ENCODE measurements at places on chromosomes 7 and 10.

GRCh38 chr10:80204677-80205476 lies 460 bp downstream of the ANXA11 start:
- DNase-seq = no peak
- no peaks in the 10 kb centered on the region for H3K27me3 ChIP-seq

DNA sequence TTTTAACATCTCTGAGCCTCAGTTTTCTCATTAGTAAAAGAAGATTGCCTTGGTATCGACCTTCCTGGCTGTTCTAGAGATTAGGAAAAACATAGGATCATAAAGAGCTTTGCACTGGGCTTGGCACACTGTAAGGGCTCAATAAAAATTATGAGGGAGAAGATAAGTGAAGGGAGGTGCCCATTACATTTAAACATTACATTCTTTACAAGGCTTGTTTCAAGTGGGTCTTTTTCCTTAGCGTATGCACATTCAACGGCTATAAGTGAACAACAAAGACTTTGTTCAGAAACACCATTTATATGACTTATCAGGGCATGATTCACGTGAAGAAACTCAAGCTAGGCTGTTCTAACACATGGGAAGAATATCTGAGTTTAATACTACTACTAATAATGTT lies 351.9 kb upstream of the NPVF start:
- H3K4me3 ChIP-seq = no peak overlapping the region
- H3K27me3 ChIP-seq = no peaks in the 10 kb centered on the region
- H3K4me1 ChIP-seq = no peaks in the 10 kb centered on the region

GRCh38 chr10:23063973-23064812 lies 31.2 kb upstream of the MSRB2 start:
- no peaks in the 10 kb centered on the region for H3K36me3 ChIP-seq
- H3K4me3 ChIP-seq = no peak overlapping the region
- peaks cover 4% of the 10 kb centered on the region for H3K27me3 ChIP-seq
- no peak for DNase-seq
- no peaks in the 10 kb centered on the region for H3K4me1 ChIP-seq

GRCh38 chr10:99279626-99280111 lies 44.0 kb upstream of the HPSE2 start:
- no peaks in the 10 kb centered on the region for H3K4me1 ChIP-seq
- DNase-seq = no peak
- H3K4me3 ChIP-seq = no peak overlapping the region
- H3K27ac ChIP-seq = no peak overlapping the region

- H3K4me3 ChIP-seq = no peak overlapping the region
- H3K36me3 ChIP-seq = no peaks in the 10 kb centered on the region
- no peak overlapping the region for H3K27ac ChIP-seq
- H3K27me3 ChIP-seq = peaks cover 45% of the 10 kb centered on the region
- peaks cover 15% of the 10 kb centered on the region for H3K4me1 ChIP-seq
Measured at GRCh38 chr10:132788831-132789219, 2.9 kb upstream of the NKX6-2 start.

DNA sequence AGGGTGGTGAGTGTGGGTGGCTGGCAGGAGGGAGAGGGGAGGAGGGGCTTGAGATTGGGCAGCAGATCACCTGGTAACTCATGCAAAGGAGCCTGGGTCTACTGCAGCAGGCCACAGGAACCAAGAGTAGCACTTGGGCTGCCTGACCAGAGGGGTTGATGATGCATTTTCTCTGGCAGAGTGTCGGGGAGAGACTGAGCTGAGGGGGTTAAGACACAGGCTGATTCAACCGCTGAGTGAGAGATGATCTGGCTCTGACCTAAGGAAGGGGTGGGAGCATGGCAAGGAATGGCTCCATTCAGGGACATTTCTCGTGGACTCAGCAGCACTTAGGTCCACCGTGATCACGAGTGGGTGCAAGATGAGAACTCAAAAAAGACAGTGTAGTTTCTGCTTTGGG lies 115.5 kb upstream of the STK17A start:
- H3K27ac ChIP-seq = no peak overlapping the region
- no peaks in the 10 kb centered on the region for H3K4me1 ChIP-seq
- no peaks in the 10 kb centered on the region for H3K36me3 ChIP-seq
- no peak overlapping the region for H3K4me3 ChIP-seq
- H3K27me3 ChIP-seq = peaks cover 2% of the 10 kb centered on the region

DNA sequence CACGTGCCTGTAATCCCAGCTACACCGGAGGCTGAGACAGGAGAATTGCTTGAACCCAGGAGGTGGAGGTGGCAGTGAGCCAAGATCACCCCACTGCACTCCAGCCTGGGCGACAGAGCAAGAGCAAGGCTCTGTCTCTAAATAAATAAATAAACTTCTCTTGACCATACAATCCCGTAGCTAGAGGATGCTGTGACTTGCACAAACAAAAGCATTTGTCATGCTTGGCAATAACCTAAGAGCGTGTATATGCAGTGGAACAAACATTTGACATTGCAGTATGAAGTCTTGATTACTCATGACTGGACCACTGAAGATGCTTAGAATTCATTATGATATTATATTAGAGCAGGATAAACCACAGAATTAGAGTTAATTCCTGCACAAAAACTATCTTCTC lies 1.4 kb upstream of the C7orf57 start:
- no peak for DNase-seq
- H3K27ac ChIP-seq = no peak overlapping the region
- H3K27me3 ChIP-seq = peaks cover 6% of the 10 kb centered on the region
- no peaks in the 10 kb centered on the region for H3K36me3 ChIP-seq
- H3K4me3 ChIP-seq = no peak overlapping the region
- peaks cover 8% of the 10 kb centered on the region for H3K4me1 ChIP-seq

DNA sequence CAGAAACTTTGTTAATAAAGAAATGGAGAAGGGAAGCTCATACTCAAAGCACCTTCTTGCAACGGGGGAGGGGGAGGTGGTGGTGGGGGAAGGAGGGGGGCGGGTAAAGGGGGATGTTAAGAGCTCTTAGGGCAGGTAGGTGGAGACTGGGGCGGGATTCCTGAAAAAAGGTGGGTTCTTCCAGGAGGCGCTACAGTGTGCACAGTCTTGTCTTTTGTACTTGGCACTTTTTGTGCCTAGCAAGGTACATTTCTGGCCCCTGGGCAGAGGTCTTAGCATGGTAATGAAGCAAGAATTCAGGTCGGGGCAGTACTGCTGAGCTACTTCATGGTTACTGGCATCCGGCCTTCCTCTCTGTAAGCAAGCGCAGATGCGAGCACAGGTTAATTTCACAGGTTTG lies 15.2 kb upstream of the LAMB4 start:
- no peaks in the 10 kb centered on the region for H3K36me3 ChIP-seq
- H3K4me1 ChIP-seq = no peaks in the 10 kb centered on the region

Data from effector memory CD4-positive, alpha-beta T cell (primary cell).